GOT3 (cell line): ENCODE measurements at places on chromosomes 16 and 17.
A peak's percentile ranks its signal among the peaks of the same experiment; 100 is the strongest.

DNA sequence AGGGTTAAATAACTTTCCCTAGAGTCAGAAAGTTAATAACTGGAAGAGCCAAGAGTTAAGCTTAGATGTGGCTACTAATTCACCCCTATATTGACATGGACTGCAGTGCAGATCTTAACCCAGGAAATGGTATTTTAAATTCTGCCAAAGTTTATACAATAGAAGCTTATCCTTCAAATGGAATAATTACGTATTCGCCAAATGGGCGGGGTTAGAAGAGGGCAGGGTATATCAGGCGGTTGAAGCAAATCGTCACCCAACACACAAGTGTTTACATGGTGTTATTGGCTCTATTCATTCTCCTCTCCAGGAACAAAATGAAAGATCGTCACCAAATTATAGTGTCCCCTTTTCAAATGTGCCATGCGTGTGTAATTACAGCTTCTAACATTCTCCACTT lies 182.7 kb downstream of the PRKCB start:
- no peak for DNase-seq

GRCh38 chr16:71915350-71915749 lies 20.0 kb downstream of the IST1 start:
- no peak for DNase-seq

GRCh38 chr17:73429440-73430164 lies 117.8 kb upstream of the CDC42EP4 start:
- DNase-seq, result peak; percentile 30

- DNase-seq, result no peak
Observed at GRCh38 chr16:83615953-83616350, 191.8 kb upstream of the HSBP1 start.

GRCh38 chr17:46832331-46832821 lies 13.9 kb upstream of the WNT3 start:
- no peak for DNase-seq

DNA sequence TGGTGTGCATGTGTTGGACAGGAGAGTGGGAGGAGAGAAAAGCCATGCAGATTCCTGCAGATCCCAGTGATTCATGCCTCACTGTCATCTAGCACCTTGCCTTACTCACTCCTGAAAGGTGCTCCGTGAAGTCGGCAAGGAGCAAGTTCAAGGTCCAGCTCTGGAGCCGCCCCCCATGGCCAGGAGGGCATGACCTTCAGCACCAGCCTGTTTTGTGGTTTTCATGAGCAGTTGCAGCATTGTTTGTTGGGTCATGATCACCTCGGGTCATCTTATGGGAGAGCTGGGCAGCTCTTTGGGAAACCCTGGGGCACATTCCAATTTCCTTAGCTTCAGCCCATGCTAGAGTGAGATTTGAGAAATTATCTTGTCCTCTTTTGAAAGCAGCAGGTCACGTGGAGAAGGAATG lies 137.5 kb upstream of the IRX3 start:
- no peak for DNase-seq

DNA sequence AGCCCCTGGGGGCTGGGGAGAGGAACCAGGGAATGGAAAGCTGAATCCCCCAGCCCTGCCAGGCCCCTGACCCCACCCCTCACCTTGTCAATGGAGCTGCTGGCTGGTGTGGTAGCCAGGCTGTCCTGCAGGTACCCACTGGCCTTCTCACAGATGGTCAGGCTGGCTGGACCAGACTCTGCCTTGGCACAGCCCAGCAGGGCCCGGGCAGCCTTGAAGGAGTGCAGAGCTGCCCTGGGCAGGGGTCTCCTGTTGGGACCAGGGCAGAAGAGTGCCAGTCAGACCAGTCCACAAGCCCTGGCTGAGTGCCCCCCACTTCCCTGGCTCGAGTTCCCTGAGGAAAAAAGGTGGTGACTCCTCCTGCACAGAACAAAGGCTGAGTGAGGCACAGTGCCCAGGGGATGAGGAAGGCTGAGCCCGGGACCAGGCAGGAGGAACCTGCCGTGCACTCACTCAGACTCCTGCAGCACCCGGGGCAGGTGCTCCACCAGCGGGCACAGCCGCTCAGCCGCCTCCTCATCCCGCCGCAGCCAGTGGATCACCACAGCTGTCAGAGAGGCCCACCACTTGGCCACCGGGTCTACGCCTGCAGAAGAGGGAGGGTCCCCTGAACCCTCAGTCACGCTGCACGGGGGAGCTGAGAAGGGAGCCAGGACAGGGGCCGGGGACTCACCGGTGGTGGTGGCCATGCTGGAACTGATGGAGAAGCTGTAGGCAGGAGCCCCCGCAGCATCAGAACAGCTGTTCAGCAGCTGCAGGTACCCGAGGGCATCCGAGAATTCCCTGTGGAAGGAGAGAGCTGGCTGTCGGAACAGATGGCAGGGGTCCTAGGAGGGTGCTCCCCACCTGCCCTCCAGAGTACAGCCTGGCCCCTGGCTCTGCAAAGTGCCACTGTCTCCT lies 22.4 kb downstream of the SREBF1 start:
- no peak for DNase-seq

DNA sequence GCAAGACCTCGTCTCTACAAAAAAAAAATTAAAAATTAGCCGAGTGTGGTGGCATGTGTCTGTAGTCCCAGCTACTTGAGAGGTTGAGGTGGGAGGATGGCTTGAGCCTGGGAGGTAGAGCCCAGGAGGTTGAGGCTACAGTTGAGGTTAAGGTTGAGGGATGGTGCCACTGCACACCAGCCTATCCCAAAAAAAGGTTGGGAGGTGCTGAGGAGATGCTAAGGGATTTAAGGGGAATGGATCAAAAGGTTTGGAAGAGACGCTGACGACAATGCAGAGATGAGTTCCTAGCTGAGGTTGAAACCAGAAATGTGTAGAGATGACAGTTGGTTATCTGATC lies 4.7 kb upstream of the NSMCE1 start:
- no peak for DNase-seq

DNA sequence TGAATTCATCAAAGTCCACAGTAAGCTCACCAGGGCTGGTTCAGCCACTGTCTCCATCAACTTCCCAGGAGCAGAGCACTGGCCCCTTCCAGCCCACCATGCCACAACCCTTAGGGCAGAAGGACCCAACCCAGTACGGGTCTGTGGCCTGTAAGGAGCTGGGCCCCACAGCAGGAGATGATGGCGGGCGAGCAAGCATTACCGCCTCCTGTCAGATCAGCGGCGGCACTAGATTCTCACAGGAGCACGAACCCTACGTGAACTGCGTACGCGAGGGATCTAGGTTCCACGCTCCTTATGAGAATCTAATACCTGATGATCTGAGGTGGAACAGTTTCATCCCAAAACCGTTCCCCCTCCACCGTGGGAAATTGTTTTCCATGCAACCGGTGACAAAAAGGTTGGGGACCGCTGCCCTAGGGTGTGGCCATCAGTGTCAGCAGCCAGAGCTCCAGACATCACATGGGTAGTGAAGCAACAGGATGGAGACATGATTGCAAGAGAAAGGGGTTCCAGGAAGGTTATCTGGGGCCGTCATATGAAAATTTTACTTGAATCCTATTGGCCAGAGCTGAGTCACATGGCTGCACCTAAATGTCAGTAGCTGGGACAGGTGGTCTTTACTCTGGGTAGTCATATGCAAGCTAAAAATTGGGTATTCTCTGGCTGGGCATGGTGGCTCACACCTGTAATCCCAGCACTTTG lies 12.4 kb upstream of the SLC25A19 start:
- no peak for DNase-seq

DNA sequence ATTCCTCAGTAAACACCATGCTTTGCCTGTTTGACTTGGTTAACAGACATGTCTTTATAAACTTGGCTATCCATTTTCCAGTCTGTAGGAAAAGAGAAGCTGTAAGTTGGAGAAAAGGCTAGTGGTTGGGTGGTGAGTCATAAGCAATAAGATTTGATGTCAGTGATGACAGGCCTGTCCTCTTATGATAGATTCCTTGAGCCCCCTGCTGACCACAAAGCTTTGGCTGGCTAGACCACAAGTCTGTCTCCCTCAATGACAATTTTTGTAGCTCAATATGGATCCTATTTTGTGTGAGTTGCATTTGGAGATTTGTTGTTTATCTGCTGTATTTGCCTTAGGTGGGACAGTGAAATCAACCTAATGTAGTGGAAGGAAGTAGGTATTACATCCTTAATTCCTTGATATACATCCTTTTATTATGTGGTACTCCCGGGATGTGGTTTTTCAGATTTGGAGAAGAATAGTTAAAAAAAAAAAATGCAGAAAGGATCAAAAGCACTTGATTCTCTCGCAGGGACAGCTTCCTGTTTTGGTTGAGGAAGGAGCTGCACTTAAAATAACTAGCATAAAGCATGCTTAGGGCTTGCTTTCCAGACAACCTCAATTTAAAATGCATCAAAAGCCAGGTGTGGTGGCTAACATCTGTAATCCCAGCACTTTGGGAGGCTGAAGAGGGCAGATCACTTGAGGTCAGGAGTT lies 67.4 kb downstream of the SIAH1 start:
- DNase-seq, result no peak

- DNase-seq, result no peak
Observed at GRCh38 chr16:46747777-46748651, at the start of gene MYLK3. Gene MYLK3 (minus strand): TSS chr16:46748344. CDS start chr16:46748193, 151 bp downstream.

DNA sequence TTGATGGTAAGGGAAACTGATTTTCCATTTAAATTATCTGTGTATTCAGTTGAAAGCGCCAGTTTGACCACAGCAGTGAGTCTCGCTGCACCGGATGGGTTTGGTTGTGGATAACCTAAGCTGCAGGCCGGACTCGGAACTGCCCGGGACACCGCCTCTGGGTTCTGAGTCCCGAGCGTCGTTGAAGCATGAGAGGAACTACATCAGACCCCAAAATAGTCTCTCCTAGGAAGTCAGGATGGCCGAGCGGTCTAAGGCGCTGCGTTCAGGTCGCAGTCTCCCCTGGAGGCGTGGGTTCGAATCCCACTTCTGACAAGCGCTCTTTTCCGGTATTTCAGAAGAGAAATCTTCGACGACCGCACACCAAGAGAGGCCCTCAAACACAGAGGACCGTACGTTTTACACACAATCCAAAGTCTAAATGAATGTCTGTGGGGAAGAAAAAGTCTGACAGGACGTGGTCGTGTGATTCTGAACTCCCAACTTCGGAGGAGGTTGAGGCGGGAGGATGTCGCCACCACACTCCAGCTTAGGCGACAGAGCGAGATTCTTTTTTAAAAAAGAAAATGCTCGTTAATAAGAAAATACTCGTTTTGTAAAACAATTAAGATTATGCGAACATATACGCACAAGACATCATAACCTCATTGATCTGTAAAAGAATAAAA lies 15.4 kb upstream of the PLLP start:
- peak; percentile 74 for DNase-seq

- DNase-seq, result no peak
Observed at GRCh38 chr17:34614698-34615097, 35.3 kb downstream of the TMEM132E start.

DNA sequence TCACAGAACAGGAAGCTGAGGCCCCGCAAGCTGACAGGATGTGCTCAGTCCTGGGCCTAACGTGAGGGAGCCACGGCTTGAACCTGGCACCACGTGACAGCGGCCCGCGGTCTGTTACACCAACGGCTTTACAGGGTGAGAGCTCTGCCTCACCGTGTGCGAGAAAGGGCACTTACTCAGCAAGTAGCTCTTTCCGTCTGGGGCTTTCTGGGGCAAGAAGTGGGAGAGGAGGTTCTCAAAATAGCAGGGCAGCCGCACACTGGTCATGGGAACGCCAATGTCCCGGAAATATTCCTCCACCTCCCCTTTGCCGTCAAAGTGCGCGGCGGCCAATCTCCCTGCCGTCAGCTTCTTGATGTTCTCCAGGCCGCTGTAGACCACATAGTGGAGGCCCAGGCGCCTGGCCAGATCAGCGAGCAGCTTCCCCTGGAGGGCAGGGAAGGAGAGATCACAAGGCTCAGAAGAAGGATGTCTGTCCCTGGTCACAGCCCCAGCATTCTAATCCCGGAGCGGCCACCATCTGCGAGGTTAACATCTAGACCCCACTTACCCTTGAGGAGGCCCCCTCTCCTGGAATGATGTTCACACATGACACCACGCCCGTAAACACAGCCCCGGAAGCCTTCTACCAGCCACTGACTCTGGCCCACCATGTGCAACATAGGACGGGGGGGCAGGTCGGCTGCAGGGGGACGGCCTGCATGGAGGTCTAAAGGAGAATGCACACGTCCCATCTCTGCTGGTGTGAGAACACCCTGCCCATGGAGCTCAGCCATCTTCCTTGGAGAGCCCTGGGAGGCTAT lies 8.2 kb downstream of the NMRAL1 start:
- no peak for DNase-seq

DNA sequence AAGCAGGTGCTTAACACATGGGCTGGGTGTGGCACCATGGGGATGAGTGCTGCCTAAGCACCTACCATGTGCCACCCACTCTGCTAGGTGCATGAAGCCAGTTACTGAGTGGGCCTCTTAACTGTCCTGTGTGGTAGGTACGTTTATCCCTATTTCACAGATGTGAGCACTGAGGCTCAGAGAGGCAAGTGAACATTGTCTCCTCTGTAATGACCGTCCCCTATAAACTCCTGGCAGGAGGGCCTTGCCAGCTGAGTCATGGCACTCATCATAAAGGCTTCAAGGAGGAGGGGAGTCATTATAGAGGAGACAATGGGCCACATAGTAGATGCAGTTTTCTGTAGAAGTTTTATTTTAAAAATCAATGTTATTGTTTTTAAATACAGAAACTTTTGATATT lies 79.1 kb downstream of the RAB11FIP4 start:
- no peak for DNase-seq

DNA sequence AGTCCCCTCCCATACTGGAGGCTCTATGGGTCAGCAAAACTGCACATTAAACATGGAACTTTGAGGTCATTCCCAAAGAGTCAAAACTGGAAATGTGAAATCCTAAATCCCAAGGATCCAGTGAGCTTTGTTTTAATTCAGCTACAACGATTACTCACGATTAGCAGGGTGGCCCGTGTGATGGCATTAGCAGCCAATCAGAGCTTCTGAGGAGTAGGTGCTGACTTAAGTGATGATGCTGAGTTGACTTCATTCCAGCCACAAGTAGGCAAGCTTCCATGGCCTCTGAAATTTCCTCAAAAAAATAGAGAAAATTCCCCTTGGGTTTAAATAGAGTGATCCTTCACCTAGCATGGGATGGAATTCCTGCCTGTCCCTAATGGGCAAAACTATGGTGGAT lies 28.1 kb upstream of the BEAN1 start:
- DNase-seq, result no peak

DNA sequence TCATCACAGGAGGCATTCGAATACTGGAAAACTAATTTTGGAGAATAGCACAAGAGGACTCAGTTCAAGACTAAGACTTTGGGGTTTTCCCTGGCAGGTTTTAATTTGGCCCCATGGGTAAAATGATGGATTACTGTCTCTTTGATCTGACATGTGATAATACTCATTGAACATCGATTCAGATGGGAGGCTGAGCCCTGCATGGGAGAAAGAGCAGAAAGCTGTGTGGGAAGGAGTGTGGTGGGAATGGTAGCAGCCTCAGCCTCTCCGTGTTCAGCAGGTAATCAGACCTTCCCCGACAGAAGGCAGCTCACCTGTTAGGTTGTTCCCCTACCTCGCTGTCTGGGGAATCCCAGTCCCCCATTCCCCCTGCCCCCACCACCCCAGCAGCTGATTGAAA lies 124.7 kb upstream of the TNRC6C start:
- no peak for DNase-seq

GRCh38 chr17:4097165-4097960 lies 45.5 kb downstream of the ZZEF1 start:
- no peak for DNase-seq
